Stimulated activated naive CD4-positive, alpha-beta T cell (primary cell): ENCODE measurements at places on chromosomes 1 and 21.

DNA sequence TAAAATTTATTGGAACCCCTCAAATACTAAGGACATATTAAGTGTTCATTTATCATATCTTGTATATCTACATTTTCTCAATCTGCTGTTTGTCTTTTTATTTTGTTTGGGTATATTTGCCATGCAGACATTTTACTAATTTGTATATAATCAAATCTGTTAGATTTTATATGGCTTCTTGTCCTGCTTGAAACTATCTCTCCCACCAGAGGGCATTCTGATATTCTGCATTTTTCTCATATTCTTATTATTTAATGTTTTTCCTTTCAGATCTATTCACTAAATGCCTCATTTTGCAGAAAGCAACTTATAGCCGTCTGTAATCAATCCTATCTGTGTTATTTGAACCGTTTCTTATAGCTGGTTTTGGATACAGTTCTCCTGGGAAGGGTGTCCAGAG lies 745.5 kb downstream of the LRRIQ3 start:
- no peak for DNase-seq

DNA sequence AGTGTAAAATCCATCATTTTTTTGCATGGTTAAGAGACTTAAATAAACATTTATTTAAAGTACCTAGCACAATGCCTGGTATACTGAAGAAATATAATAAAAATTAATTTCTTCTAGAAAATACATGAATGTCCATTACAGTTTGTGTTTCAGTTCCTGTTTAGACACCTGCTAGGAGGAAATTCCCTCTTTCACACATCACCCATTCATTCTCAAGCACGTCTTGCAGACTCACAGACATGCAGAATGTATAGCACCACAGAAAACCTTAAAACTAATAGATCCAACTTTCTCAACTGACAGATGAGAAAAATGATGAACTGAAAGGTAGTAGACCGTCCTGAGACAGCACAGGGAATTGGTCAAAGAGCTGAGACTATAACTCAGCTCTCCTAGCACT lies 172.2 kb upstream of the C8B start:
- no peak for DNase-seq

DNA sequence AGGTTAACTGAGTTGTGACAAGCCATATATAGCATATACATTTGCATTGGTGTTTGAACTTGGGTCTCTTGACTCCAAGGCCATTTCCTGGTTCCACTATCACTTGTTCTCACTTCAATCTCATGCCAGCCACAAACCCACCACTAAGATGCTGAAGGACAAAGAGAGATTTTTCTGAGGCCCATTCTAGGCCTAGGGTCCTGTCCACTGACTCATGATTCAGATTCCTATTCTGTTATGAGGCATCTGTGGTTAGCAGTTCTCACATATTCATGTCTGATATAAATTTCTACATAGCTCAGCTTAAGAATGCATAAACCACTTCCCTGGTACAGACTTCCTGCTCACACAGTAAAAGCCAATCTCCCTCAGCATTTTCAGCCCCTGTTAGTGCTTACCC lies 326.1 kb upstream of the BEND5 start:
- DNase-seq: no peak

- no peak for DNase-seq
These were observed 106.9 kb upstream of the SERBP1 start for GRCh38 chr1:67536957-67537666.

- DNase-seq: no peak
These were observed 109.3 kb downstream of the PAX7 start for GRCh38 chr1:18739897-18740296.

- no peak for DNase-seq
These were observed 5.7 kb upstream of the ARID1A start for GRCh38 chr1:26690157-26690556.

DNA sequence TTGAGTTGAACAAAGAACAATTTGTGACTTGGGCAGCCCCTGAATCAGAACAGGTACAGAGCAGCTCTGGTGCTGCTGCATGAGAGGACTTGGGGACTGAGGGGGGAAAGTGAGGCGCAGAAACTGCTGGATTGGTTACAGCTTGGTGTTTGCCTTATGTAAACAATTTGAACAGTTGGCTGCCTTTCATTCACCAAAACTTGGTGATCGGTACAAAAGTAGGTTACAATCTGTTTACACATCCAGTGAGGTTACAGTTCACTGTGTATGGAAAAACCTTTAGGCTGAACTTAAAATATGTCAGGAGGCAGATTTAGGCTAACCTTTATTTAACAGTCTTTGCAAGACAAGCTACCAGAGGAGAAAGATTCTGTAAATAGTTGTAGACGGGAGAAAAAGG lies 28.6 kb upstream of the MTR start:
- DNase-seq: no peak

DNA sequence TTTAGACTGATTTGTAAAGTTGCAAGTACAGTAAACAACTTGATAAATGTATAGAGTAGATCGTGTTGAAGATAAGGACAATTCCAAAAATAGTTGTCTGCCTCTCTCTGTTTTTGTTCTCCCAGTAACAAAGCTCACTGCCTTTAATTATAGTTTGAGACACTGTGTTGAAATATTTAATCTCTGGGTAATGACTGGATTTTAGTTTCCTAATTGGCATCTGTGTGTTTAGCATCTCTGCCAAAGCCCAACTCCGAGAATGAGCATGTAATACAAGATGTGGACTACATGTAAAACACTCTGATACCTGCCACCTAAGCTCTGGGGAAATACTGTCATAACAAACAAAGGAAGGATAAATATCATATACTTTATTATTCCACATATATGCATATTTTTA lies 27.7 kb upstream of the SDE2 start:
- no peak for DNase-seq

- no peak for DNase-seq
These were observed 62.8 kb upstream of the PRRC2C start for GRCh38 chr1:171422511-171422910.

DNA sequence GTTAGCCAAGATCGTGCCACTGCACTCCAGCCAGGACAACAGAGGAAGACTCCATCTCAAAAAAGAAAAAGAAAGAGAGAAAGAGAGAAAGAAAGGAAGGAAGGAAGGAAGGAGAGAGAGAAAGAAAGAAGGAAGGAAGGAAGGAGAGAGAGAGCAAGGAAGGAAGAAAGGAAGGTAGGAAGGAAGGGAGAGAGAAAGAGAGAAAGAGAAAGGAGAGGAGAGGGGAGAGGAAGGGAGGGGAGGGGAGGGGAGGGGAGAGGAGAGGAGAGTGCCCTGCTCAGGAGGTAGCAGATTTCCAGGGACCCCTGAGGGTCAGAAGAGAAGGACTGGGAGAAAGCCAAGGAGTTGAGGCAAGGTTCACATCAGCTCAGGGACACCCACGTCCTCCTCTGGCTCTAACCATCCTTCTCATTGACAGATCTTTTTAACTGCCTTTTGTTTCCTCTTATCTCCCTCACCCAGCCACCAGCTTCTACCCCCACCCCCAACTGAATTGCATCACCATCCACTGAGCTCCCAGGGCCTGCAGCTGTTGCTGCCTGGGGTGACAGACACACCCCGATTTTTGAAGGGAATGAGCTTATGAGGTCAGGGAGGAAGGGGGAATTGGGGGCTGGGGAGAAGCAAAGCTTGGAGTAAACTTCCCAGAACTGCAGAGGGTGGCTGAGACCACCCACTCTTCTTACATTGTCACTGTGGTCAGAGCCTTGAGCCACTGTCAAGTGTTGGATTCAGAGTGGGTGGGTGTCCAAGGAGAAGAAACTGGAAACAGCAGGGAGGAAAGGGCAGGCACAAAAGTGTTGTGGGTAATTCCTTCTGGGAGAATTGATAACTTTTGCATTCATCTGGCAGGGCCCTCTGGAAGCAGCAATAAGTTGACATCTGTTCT lies 91.6 kb downstream of the GLUL start:
- DNase-seq: no peak

DNA sequence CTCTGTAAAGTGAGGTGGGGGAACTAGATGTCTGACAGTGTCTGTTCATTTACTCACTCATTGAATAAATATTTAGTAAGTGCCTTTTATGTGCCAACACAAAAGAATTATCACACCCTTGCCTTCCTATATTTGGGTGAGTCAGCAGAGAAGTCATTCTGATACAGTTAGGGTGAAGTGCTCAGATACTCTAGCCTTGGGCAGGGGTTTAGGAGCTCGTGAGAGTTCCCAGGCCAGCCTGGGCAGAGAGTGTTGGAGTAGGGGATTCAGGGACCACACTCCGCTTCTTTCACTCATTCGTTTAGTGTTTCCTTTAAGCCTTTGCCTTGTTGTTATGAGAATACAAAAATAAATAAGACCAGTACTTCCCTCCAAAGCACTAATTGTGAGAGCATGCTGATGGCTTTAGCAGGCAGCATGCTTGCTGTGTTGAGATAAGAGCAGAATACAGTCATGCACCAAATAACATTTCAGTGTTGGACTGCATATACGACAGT lies 83.9 kb downstream of the DYRK1A start:
- no peak for DNase-seq

DNA sequence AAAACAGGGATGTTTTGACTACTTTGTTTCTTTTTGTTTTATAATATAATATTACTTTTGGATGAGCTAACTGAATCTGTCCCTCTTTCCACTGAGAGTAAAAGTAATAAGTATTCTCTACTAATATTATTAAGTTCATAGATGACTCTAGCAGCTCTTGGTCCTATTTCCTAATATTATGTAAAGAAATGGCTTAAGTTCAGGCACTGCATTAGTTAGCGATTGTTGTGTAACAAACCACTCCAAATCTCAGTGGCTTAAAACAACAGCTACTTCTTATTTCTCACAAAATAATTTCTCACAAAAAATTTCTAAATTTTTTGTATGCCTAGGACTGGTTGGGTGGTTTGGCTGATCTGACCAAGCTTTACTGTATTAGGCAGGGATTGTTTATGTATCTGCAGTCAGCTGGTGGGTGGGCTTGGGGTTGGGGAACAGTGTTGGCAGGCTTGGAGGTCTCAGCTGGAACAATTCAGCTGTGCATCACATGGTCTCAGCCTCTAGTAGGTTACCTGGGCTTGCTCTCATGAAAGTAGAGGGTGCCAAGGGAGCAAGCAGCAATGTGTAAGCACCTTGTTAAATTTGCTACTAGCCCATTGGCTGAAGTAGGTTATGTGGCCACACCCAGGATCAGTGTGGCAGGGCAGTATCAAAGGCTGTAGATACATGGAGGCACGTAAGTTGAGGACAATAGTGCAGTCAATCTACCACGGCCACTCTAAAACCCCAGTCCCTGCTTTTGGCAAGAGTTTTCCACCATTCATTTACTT lies 8.8 kb upstream of the CCT8 start:
- DNase-seq: no peak

DNA sequence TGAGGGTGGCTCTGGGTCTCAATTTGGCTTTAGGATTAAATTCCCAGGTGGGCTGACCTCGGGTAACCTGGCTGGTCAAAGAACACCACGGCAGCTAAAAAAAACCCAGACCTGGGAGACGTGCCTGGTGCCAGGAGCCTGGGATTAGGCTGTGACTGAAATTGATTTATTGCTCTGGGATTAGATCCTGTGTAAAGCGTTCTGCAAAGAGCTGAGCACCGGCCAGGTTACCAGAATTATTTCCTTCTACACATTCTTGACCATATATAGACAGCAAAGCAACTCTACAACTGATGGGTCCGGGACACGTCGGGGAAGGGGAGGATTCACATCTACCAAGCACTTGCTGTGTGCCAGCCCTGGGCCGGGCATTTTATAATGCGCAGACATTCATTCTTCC lies 45.2 kb downstream of the TMCO4 start:
- no peak for DNase-seq

- DNase-seq: no peak
These were observed 475.8 kb upstream of the OLFM3 start for GRCh38 chr1:102472520-102472919.

GRCh38 chr1:184188037-184188436 lies 136.5 kb downstream of the TSEN15 start:
- DNase-seq: no peak

- DNase-seq: no peak
These were observed 28.4 kb upstream of the CD84 start for GRCh38 chr1:160607672-160608032.

DNA sequence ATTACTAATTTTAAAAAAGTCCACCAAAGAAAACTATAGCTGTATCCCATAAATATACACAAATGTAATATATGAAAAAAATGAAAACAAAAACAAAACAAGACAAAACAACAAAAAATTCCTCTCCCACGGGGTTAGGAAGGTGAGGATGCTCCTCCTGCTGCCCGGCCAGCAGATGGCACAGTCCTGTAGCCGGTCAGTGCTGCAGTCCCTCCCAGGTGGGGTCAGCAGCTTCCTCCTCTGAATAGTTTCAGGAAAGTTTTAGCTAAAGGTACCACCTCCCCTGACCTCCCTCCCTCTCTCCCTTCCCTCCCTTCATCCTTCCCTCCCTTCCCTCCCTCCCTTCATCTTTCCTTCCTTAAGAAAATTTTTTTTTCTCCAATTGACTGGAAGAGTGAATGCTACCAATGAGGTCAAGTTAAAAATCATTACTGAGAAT lies 67.8 kb upstream of the BCL10 start:
- DNase-seq: no peak
